B cell (primary cell): ENCODE measurements at places on chromosomes 6 and 20. TPM values are rescaled to one million over a fixed set of nuclear protein-coding genes. Genes with fewer than 3 reads are reported as not detected.

DSP gene
- not detected in 2 replicates for total RNA-seq

GPR63 gene
- total RNA-seq, result 0.10 and 0.12 TPM in 2 replicates

RSPH9 gene
- total RNA-seq, result 0.15 TPM in 1 of 2 replicates, not detected in the other

TMC2 gene
- not detected in 2 replicates for total RNA-seq

DCDC2 gene
- total RNA-seq, result not detected in 2 replicates

CLDN20 gene
- total RNA-seq, result not detected in 2 replicates
